AG09319 (cell line): ENCODE measurements at places on chromosomes 7 and 10.

DNA sequence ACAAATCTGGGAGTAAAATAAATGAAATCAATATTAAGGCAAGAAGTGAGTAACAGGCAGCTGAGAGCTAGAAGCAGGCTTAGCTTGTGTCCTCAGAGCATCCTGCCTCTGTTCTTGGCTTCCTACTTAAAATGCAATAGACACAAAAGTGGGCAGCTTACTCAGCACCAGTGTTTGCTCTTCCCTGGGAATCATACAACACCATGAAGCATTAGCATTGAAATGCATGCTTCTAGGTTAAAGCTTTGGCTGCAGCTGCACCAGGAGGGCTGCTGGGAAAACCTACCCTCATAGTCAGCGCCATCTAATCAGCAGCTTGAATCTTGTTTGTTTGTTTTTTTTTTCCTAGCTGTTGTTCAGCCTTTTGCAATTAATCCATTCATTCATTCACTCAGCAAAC, 104.2 kb upstream of the VWC2 start:
- DNase-seq, result no peak

DNA sequence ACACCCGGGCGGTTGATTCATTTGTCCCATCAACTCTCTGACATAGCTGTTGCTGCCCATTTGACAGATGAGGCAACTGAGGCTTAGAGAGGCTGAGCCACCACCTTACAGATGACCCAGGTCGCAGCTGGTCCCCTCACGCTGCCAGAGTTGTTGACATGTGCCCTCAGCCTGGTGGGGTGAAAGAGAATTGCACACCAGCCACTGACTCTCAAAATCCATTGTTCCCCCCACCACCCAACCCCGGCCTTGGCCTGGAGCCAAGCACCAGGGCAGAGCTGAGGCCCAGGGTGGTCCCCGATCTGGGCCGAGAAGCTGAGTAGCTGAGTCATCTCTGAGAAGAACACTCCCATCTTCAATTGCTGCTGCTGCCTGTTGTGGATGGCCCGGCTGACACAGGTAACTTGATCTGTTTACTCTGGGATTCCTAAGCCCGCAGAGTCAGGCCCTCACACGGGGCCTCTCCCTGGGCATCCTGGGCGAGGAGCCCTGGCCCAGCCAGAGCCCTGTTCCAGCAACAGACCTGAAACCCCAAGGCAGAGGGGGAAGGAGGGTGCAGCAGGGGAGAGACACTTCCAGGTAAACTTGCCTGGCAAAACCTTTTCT, 27.5 kb downstream of the PVRIG start:
- peak; percentile 58 for DNase-seq

DNA sequence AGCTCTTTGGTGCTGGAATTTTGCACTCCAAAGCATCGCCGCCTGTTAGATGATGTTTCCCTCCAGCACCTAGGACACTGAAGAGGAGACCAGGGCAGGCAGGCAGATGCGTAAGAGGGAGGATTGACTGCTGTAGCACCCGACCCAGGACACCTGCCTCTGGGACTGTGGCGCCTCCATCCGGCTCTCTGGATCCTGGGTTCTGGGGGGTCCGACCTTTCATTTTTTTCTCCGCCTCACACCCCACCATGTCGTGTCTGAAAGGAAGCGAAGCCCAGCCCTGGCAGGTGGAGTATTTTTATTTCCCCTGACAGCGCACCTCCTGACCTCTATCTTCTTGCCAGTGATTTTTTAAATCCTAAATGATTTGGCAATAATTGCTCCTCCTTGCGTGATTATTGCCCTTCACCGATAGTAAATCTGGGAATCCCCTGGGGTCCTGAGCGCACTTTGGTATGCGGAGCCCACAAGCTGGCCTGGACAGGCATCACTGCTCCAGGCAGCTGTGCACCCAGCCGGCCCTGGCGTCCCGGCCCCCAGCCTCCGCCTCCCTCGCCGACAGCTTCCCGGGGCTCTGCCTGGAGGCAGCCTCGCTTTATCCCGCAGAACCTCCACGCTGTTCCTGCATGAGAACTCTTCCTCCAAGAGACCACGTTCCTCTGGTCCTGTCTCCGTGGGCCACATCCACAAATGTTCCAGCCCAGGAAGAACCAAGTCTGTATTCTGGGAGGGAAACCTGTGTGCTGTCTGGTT, 48.4 kb downstream of the LHPP start:
- no peak for DNase-seq

DNA sequence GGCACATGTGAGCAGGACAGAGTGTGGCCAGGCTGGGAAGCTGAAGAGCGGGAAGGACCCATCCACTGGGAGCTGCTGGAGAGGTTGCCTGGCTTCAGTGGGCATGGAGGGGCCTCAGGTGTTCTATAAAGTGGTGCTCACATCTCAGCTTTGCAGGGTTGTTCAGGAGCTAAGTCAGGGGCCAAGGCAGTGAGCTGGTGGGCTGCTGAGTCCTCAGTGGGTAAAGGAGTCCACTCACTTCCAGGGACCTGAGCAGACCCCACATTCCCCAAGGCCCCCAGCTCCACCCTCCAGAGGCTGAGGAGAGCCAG, 28.8 kb upstream of the C10orf53 start:
- no peak for DNase-seq

GRCh38 chr7:7966141-7966734, 2.4 kb upstream of the GLCCI1 start:
- DNase-seq, result no peak

DNA sequence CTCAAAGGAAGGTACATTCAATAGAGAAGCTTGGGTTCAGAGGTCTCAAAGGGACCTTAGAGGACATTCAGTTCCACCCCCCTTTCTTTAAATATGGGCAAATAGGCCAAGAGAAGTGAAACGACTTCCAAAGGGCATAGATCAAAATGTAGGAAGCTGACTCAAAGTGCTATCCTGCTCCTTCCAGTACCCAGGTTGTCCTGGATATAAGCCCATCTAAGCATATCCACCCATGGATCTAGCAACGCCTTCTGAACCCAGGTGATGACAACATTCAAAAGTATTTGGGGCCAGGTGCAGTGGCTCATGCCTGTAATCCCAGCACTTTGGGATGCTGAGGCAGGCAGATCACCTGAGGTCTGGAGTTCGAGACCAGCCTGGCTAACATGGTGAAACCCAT, 5.3 kb downstream of the ATXN7L1 start:
- no peak for DNase-seq

- DNase-seq, result no peak
These were observed 102.5 kb downstream of the TRIL start for GRCh38 chr7:28855538-28856217.

GRCh38 chr10:26628395-26628794, 69.1 kb upstream of the PDSS1 start:
- DNase-seq, result no peak

DNA sequence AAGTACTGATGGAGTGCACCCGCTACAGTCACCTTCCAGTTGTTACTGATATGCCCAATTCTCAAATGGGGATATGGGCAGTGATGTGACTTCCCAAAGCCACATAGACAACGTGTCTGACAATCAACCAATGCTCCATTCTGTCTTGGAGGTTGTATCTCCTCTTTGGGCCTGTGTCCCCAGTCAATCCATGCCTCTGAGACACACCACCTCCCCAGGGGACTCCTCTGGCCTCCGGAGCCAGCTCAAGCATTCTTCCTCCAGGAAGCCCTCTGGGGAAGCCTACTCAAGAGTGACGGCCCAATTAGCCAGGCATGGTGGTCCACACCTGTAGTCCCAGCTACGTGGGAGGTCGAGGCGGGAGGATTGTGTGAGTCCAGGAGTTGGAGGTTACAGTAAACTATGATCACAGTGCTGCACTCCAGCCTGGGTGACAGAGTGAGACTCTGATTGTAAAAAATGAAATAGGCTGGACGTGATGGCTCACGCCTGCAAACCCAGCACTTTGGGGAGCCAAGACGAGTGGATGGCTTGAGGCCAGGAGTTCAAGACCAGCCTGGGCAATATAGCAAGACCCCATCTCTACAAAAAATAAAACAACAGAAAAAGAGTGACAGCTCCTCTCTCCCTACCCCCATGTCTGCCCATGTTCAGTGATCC, 99.5 kb upstream of the TNRC18 start:
- no peak for DNase-seq
